ENCODE measurements at places on chromosomes 2 and 18.

GRCh38 chr18:8705238-8705960, at the start of gene MTCL1:
Gene MTCL1 (plus strand): TSS chr18:8705556. CDS start chr18:8705661, 105 bp downstream.
- no peak for DNase-seq

- DNase-seq = no peak
Observed at GRCh38 chr2:161825429-161825828, 201.2 kb downstream of the SLC4A10 start.

DNA sequence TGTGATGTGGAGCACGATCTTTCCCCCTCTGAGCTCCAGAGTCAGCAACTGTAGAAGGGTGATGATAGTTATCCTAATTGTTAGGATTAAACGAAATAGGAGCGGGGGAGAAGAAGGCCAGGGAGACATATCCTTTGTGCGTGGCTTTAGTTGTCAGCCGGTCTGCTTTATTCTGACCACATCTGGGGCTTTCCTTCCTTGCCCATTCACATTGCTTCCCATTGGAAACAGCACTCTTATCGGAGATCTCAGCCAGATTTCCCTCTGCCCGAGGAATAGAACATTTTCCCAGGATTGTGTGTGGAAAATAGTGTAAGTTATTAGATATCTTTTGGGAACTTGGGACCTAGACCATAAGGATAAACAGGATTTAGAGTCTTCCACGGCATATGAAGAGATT, 1.5 kb downstream of the RALB start:
- DNase-seq = no peak

DNA sequence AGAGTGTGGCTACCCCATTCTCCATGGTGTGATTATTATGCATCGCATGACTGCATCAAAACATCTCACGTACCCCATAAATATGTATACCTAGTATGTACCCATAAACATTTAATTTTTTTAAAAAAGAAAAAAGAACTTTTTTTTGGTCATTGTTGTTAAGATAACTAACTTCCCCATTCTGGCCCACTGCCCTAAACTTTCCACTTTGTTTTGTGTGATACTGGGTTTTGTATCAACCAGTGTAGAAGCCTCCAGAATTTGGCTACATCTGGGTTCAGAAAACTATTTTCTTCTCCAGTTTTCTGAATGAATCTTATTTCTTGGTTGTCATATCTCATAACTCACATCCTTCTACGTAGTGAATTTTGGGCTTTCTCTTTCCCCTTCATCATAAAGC, 62.3 kb upstream of the NABP1 start:
- DNase-seq = no peak

DNA sequence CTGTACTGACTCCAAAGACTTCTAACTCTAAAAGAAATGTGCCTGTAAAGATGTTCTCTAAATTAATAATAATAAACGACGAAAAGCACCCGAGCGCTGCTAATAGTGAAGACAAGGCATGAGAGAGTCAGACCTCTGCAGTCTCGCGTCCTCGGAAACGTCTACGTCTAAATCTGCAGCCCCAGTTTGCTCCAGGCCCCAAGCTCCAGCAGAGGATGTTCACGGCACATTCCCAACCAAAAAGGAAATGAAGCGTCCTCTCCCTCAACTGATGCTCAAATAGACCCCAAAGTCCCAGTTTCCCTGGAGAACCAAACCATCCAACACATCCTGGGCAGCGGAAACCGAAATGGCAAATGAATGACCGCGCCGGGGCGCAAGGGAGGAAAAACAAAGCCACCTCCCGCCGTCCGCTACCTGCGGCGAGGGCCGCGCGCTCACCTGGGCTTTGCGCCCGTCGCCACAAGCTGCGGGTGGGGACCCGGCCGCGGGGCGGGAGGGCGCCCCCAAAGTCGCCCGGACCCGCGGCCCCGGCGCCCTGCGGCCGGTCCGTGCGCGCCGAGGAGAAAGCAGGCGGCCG, 47.1 kb upstream of the CCDC150 start:
- no peak for DNase-seq

DNA sequence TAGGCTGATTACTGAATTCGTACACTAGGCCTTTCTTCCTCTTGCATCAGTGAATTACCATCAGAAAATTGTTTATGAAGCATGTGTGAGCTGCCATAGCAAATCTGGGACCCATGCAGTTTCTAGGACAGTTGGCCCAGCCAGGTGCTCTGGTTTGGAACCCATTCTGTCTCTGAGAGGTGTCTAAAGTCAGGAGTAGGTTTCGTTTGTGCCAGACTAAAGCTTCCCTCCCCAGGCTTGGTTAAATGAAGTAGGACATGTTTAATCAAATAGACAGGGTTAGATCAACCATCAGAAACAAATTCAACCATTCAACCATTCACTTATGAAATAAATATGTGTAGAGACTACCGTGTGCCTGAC, 176.9 kb downstream of the ALPK2 start:
- no peak for DNase-seq

DNA sequence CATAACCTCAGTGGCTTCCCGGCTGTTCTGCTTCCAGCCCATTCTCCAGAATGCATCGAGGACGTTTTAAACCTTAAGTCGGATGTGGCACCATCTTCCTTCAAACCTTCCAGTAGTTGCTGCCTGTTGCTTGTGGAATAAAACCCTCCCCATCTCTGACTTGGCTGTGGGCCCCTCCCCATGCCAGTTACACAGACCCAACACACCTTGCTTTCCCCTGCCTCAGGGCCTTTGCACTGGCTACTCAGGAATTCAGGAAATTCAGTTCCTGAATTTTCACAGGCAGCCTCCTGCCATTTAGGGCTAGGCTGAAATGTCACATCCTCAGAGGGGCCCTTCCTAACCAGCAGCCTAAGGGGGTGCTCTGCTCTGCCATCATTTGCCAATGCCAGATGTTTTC, 5.0 kb upstream of the ADRA2B start:
- no peak for DNase-seq

DNA sequence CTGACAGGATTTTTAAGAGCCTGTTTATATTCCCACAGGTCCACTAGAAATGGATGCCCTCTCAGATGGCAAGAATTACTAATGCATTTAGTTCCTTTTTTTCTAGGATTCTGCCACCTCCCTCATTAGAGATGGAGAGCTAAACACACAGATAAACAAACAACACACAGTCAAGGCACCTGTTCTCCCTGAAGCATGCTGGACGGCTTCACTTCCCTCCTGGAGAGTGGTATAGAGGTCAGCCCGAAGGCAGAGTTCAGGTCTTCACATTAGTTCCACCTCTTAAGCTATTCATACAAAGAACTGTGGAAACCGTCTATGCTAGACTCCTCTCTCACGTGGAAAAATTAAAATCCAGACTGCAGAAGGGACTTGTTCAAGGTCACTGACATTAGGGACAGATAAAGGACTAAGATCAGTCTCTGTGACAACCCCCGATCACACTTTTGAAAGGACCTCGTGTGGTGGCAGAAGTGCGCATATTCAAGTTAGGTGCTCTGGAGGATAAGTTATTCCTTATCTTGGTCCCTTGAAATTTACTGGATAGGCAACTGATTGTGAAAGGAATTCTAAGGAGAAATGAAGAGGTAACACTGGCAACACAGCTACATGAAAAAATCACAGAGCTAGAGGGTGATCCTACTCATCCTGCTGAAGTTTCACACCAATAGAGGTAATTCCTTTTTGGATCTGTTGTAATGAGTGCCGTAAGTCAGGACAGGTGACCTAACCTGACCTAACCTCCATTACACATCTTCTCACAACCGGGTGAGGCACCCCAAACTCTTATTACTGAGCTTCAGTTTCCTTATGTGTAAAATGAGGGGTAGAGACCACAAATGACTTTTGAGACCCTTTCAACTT, 75.1 kb downstream of the SPRED2 start:
- no peak for DNase-seq

Measured in effector memory CD4-positive, alpha-beta T cell (primary cell).